ENCODE measurements at places on chromosomes 2 and 18.

- no peak for DNase-seq
Measured at GRCh38 chr2:200422532-200423261, 87.2 kb downstream of the KCTD18 start.

DNA sequence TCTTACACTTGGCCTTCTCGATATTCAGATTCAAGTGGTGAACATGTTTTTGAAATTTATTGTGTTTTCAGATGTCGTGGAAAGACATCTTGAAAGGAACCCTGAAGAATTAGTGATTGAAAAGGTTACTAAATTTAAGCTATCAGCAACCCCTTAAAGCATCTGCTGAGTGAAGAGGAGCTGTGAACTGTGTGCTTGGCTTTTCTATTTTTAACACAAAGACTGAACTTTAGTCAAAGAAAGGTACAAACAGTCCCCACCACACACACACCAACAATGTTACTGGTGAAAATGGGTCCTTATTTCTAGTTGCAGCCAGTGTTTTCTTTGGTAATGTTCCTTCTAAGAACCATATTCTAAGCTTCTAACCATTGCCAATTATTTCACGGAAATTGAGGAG is 95.1 kb downstream of the CYRIA start:
- no peak for DNase-seq

GRCh38 chr2:136305517-136306192 is 187.7 kb upstream of the CXCR4 start:
- DNase-seq, result peak; percentile 96

DNA sequence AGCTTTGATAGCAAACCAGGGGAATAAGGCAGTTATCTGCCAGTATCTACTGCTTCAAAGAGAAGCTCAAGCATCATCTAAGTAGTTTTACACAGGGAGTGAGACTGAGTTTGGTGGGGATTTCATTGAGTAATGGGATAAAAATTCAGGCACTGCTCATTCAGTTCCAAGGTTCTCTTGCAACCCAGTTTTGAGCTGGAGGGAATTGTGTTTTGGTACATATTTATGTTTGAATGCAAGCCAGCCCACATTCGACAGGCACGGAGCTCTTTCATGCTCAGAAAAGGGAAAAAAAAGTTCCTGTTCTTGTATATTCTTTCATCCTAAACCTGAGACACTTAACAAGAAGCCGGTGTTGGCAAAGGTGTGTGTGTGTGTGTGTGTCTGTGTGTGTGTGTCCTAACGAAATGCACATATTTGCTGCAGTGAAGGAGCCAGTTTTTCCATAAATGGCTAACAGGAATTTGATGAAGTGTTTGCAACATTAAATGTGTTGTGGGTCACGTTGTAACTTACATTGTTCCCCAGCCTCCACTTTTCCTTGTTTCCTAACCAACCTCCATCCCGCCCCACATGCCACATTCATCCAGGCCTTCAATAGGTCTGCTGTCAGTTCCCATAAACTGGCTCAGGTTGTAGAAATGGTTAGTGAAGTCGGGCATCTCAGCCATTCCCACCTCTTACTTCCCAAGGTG is 311.1 kb downstream of the TXNL1 start:
- DNase-seq, result no peak

- no peak for DNase-seq
Measured at GRCh38 chr2:129913695-129914495, 65.6 kb upstream of the RAB6C start.

DNA sequence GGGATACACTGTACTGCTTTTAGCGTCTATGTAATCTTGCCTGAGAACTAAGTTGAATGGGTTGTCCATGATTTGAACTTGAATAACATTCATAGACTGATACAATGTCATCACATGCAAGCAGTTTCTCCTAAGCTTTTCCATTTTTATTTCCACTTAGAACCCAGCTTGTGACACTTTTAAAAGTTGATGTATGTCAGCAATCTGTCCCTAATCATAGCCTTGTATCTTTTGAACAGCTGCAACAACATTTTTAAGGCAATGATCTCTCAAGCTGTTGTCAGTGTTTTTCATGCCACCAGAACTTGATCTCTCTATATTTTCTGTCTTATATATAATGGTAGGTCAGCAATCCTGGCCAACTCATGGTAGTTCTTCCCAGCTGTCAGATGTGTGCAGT is 185.0 kb downstream of the DOK6 start:
- DNase-seq, result no peak

DNA sequence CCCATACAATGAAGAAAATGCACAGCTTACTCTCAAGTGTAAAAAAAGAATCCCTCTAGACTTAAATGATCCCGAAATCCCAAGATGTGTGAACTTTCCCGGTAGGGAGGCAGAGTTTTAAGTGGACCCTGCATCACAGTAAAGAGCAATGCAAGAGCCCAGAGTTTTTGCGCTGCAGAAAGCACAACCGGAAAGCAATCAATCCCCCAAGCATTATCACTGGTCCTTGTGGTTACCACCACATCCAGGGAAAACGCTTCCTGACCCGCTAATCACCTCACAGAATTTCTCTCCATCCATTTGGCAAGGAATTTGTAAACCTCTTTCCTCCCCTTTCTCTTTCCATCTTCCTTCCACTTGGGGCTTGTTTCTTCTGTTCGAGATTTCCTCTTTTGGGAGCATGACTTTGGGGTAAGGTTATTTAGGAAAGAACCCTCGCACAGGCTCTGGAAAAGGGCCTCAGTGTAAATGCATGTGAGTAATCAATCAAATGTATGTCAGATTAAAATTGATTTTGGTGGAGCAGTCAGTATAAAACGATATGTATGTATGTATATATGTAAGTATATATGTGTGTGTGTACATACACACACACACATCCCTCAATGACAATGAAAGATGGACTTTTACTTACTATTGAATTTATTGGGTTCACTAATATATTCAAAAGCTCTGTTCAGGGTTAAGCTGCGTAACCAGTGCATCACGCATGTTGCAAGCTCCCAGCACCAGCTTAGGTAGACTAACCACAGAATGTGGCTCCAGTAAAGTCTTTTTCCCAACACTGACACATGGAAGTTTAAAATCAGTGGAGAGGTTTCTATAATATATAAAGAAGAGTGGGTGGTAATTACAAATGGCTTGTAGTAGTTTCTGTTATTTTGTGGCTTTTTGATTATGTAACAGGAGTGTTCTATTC is 1.6 kb downstream of the PLCL1 start:
- DNase-seq, result peak; percentile 50

DNA sequence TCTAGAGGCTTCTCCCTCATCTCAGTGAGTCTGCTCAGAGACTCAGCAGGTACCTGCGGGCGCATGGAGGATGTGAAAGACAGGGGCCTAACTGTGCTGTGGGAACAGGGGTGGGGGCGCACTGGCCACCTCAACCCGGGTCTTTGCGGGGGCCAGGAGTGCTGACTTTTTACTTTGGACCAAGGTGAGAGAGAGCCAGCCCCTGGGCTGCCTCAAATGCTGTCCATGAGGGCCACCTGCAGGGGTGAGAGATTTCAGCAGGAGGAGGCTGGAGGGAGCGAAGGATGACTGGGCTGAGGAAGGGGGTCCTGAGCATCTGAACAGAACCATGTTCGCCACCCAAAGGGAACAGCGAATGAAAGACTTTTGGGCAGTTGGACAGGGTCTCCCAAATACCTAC is 129.4 kb downstream of the TNS1 start:
- DNase-seq, result no peak

DNA sequence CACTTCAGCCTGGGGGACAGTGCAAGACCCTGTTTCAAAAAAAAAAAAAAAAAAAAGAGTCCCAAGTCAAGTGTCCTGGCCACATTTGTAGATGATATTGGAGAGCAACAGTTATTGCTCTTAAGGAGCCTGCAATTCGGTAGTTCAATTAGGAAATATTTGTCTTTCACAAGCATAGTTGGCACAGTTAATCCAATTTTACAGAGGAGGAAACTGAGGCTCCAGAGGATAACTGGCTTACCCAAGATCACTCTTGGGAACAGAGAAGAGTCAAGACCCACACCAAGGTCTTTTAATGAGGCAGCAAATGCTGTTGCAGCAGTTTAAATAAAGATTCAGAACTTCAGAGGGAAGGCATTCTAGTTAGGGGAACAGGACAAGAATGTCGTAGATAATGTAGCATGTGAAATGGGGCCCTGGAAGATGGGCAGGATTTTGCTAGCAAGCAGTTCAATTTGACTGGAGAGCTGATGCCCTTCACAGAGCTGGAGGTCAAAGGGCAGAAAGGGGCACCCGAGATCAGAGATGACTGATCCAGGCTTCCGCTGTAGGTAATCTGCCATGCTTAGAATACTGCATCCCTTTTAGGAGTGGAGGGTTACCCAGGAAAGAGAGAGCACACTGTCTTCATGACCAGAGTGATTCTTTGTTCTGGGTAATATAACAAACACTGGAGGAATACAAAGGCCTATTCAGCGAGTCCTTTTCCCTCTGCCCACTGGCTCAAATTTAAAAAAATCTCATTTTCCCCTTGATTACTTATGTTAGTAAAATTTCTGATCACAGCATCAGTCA is 3.0 kb downstream of the NPC1 start:
- no peak for DNase-seq

GRCh38 chr2:226352941-226353560 is 446.6 kb downstream of the IRS1 start:
- no peak for DNase-seq

- DNase-seq, result no peak
Measured at GRCh38 chr2:182862091-182862490, 4.3 kb downstream of the FRZB start.

GRCh38 chr18:25675123-25675850 is 323.3 kb upstream of the ZNF521 start:
- DNase-seq, result no peak

GRCh38 chr2:222582928-222583327 is 73.0 kb downstream of the FARSB start:
- peak; percentile 37 for DNase-seq

DNA sequence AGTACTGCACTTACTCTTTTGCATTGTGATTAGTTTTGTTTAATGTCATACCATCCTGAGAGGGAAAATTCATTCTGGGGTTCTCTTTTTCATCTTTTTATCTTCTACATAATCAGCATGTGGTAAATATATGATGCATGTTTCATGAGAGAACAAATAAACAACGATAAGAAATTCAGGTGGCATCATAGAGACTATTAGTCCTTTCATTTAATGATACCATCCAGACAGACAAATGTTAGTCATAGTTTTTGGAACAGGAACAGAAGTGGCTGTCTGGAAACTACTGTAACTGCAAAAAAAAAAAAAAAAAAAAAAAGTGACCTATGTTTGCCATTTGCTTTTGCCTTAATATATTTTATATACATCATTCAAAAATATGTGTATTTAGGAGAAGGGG is 761.0 kb downstream of the EPHA4 start:
- no peak for DNase-seq

GRCh38 chr2:137467246-137467862 is 496.9 kb upstream of the HNMT start:
- DNase-seq, result no peak

- no peak for DNase-seq
Measured at GRCh38 chr2:46195819-46196218, 101.4 kb upstream of the EPAS1 start.

DNA sequence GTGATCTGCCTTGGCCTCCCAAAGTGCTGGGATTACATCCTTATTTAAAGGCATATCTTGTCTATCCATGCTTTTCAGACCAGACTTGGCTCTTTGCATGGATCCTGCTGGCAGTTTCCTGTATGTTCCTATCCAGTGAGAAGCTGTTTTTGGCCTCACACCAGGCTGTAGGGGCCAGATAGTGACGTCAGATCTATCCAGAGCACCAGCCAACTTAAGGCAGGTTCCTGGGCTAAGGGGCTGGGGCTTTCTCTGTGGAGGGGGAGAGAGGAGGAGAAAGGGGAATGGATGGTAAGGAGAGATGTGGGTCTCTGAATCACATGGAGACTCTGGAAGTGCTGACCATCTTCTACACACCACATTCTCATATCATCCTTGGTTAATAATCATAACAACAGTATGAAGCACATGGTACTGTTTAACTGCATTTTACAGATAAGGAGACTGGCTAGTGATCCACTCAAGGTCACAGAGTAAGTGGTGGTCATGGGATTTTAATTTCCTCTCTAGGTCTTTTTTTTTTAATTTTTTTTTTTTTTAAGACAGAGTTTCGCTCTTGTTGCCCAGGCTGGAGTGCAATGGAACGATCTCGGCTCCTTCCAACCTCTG is 2.0 kb upstream of the FAM117B start:
- DNase-seq, result no peak

DNA sequence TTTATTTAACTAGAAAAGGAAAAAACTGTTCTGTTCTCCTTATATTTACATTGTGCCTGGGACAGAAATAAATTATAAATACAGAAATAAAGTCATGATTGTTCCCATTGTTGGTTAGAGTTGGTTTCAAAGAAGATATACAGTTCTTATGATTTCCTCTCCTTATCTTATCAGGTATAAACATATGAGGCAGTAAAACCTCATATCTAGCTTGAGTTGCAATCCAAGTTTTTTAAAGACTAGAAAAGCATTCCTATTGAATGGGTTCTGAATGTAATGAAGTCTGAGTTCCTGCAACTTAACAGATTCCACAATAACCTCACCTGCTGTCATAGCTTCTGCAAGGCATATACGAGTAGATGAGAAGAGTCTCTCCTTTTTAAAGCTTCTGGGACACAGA is 114.7 kb upstream of the CAVIN2 start:
- DNase-seq, result no peak

GRCh38 chr18:58996131-58996641 is 131.5 kb downstream of the ZNF532 start:
- DNase-seq, result no peak

DNA sequence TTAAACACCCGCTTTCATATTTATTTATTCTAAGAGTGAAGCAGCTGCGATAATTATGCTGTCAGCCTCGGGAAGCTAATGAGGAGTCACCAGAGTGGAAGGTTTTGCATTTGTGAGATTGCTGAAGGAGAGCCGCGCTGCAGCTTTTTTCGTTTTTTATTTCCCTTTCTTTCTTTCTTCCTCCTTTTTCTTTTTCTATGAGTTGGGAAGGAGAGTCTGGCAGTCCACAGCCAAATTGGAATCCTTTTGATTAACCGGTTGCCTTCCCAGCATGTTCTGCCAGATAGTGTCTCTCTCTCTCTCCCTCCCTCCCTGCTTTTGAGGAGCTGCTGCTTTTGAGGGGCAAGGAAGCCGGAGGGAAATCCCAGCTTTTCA is 82.1 kb downstream of the CDK15 start:
- no peak for DNase-seq

GRCh38 chr18:68459968-68460367 is 254.9 kb downstream of the TMX3 start:
- DNase-seq, result no peak

DNA sequence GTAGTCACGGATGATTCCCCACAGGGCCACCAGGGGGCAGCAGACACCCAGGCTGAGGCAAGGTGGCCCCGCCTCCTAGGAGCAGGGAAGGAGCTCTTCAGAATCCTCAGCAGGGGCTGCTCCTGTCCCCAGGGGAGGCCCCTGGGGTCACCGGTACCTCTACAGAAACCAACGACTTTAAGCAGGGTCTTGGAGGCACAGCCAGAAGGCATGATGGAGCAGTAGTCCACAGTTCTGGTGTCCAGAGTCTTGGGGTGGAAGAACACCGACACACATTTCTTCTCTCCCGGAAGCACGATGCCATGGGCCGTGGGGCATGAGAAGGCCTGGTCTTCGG is 11.5 kb downstream of the CFAP65 start:
- DNase-seq, result peak; percentile 81

Data from G401 (cell line).